T-helper 22 cell (primary cell): ENCODE measurements at places on chromosomes 2 and 18.

GRCh38 chr2:224308272-224308911, 93.5 kb downstream of the FAM124B start:
- no peak for DNase-seq

GRCh38 chr2:195838002-195838401, 181.0 kb downstream of the SLC39A10 start:
- DNase-seq: no peak

DNA sequence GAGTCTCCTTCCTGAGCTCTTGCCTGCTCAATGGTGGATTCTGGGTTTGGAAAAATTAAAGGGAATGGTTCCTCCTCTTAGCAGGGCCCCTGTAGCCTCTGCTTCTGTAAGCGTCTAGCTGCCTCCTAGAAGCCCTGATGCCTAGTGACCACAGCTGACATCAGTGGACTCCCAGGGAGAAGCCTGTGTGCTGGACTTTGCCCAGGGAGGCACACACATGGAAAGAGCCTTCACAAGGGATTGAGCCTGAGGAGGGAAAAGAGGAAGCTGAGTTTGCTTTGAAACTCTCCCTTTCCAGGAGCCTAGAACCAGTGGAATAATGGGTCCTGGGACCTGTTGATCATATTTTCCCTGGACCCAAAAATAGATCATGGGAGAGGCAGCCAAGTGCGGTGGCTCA, 1.4 kb upstream of the CFAP65 start:
- DNase-seq: no peak

DNA sequence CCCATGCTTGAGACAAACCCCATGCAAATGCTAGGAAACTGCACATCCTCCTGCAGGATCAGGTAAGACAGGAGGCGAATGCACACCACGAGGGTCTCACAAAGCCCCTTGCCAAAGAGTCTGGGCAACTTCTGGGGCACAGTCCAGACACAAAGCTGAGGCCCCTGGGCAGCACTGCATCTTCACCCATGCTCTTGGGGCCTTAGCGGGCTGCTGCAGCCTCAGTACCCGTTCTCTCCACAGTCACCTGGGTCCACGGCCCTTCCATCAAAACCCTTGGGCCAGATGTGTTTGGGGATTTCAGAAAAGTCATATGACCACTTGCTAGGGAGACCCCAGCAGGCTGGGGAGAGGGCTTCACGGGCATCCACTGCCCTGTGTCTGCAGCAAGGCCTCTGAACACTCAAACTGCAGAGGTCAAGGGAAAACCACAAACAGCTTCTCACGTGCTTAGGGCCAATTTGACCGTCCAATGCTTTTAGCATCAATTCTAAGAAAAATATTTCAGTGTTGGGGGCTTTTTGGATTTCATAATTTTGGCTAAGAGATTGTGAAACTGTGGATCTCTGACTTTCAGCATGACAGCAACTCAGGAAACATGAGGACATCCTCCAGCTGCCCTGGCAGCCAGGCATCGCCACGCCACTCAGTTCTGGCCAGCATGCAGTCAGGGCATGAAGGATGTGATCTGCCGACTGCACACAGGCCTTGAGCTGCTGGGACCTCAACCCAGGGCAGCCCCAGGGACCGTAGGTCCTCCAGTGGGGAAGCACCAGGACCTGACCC, 20.0 kb downstream of the PASK start:
- no peak for DNase-seq
